ENCODE measurements at places on chromosomes 12 and 14.

GRCh38 chr14:66619952-66620351 lies 112.0 kb downstream of the GPHN start:
- DNase-seq, result no peak

GRCh38 chr14:45728434-45729225 lies 475.6 kb upstream of the MIS18BP1 start:
- no peak for DNase-seq

GRCh38 chr12:10701843-10702242 lies 21.3 kb downstream of the YBX3 start:
- DNase-seq, result no peak

GRCh38 chr12:87924149-87924548 lies 105.1 kb downstream of the C12orf50 start:
- DNase-seq, result no peak

DNA sequence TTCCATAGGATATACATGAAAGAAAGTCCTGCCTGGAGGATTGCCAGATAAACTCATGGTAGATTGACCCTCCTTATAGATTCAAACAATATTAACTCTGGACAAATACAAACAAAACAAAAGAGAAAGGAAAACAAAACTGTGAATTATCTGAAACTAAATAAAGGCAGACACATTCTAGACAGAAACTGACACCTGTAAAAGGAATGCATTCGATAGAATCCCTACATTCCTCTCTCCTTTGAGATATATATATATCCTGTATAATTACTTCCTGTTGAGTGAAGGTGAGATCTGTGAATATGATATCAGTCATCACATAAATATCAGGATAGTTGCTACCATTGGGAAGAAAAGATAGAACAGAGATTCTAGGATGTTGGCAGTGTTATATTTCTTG lies 948.4 kb upstream of the ATXN7L3B start:
- DNase-seq, result no peak

DNA sequence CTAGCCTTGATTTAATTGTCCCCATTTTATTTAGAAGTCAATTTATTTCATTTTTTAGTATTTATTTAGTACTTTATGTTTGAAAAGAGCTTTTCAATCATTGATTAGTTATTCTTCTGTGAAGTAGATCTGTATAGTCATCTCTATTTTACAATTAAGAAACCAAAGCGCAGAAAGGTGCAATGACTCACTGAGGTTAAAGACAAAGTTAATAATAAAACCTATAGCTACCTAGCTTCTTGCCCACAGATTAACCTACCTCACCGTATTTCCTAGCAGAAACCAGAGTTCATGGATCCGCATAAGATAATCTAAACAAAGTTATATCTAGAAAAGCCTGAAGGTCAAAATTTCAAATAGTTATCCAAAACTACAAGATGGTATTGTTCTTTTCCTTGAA lies 176.4 kb downstream of the GRIN2B start:
- no peak for DNase-seq

DNA sequence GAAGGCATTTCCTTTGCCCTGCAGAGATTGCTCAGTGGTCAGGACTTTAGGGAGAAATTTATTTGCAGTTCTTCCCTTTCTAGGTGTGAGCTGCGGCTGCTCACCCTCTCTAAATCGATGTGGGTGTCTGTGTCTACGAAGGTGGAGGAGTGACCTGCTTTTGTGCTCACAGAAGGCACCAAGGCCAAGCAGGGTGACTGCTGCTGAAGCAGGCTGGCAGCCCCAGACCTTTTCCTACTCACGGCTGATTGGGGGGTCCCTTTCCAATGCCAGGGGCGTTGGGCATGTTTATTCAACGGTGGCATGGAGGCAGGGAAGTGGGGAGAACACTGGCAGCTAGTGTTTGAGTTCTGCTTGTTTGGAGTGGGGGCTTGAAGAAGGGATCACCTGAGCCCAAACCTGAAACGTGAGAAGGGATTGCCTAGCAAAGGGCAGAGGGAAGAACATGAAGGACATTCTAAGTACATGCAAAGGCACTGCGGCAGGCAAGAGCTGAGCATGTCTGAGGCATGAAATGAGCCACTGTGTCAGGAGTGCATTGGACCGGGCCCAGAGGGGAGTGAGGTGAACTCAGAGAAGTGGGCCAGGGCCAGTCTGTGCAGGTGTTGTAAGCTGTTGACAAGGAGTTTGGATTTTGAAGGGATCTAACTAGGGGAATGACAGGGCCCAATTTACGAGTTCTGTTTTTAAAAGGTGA lies 56.3 kb downstream of the CACNA1C start:
- no peak for DNase-seq

GRCh38 chr14:63134801-63135200 lies 69.4 kb upstream of the RHOJ start:
- DNase-seq, result no peak

DNA sequence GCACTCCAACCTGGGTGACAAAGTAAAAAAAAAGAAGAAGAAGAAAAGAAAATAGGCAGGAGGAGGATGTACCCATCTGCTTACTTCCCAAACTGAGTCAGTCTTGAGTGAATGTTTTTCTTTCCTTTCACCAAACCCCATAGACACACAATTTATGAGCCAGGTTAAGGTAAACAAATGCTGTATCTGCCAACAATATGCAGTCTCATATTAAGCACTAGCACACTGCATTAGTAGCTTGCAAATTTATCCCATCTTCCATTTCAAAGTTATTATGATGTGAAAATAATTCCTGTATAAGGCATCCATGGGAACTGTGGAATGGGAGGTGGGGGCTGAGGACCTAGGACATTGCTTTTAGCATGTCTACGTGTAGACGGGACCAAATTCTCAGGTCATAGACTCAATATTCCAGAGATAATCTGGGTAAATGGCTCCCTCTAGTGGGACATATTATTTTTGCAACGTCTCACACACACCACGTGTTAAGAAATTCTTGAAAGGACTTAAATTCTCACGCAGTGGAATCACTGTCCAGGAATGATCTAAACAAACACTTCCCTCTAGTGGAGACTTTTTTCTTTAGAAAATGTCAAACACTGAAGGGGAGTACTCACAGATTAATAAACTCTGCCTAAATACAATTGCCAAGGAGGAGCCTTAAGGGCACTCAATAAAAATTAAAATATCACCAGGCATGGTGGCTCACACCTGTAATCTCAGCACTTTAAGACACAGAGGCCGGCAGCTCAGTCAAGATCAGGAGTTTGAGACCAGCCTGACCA lies 17.1 kb upstream of the OR10P1 start:
- no peak for DNase-seq

- DNase-seq, result no peak
These were observed 8.1 kb downstream of the TTC9 start for GRCh38 chr14:70649803-70650202.
